LNCaP clone FGC (cell line): ENCODE measurements at places on chromosomes 1 and 21.

GRCh38 chr1:65330021-65330420 lies 20.7 kb downstream of the DNAJC6 start:
- DNase-seq, result no peak

- DNase-seq, result no peak
Measured at GRCh38 chr1:63740432-63740831, 33.4 kb upstream of the ROR1 start.

- DNase-seq, result no peak
Measured at GRCh38 chr1:43354936-43355335, 3.8 kb upstream of the CDC20 start.

DNA sequence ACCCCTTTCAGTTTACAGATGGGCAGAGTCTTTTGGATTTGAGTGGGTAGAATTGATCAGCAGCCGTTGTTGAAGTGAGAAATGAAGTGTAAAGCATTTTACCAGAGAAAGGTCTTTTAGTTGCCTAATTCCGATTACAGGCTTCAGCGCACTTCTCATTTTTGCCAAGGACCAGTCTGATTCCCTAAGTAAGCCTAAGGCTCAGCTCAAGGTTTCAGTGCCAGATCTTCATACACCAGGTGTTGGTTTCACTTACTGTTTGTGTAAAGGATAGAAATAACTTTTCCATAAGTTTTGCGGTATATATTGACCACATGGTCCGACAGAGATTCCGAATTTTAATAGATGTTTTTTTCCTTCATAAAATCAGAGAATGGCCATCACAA lies 83.9 kb upstream of the BMP8A start:
- no peak for DNase-seq

DNA sequence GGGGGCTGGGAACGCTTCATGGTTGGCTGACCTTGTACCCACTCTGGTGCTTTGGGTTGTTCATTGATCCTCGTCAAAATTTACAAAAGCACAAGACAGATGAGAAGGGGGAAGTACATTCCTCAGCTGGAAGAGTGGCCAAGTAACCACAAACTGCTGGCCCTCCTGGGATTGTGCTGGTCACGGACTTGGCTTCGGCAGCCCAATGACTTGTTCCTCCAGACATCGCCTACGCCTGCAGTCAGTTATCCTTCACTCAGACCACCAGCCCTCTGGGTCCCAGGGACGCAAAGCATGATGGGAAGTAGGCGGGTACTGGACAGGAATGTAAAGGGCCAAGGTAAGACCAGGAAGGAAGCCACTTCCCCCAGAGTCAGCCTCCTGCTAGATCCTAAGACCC lies 53.1 kb downstream of the LMX1A start:
- no peak for DNase-seq

DNA sequence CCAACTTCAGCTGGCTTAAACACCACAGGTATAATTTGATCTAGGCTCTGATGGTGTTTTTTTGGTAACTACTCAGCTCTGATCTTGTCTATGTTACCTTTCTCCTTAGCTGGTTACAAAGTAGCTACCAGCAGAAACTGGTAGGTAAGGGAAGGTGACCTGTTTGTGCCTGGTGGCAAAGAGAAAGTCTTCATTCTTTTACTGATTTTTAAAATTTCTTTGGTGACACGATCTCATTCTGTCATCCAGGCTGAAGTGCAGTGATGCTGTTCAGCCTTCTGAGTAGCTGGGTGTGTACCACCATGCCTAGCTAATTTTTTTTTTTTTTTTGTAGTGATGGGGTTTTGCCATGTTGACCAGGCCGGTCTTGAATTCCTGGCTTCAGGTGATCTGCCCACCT lies 62.4 kb downstream of the RABGAP1L start:
- DNase-seq, result no peak

- no peak for DNase-seq
Measured at GRCh38 chr1:116847688-116848531, 61.8 kb upstream of the PTGFRN start.

DNA sequence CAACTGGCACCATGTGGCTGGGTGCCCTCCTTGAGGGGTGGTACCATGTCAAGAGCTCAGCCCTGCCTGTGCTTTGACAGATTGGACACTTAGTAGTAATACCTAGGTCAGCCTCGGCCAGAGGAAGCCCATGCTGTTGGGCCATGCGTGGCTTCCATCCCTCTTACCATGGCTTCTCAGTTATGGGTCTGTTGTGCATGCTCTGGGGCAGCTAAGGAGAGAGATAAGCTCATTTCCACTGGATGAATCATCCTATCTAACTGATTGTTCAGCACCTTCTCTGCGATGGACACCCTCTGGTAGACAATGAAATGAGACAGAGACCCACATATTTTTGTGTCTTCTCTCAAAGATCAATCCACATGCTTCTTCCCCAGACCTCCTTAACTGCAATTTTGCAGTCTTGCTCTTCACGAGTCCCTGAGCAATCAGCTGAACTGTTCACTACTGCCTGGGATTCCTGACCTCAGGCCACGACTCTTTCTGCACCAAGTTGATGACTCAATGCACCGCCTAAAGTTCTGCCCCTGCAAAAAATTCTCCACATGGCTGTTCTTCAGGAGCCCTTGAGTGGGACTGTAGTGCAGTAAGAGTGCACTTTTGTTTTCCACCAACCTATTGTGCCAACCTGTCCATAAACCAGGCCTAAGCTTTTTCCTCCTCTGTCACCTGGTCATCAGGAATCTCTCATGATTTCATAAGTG lies 6.9 kb upstream of the TRIM62 start:
- no peak for DNase-seq
